ENCODE measurements at places on chromosomes 12 and 14. TPM values are rescaled to one million over a fixed set of nuclear protein-coding genes. Genes with fewer than 3 reads are reported as not detected.

GRCh38 chr12:52715416-52715815, 12.1 kb upstream of the KRT77 start:
- no peak for DNase-seq

DNA sequence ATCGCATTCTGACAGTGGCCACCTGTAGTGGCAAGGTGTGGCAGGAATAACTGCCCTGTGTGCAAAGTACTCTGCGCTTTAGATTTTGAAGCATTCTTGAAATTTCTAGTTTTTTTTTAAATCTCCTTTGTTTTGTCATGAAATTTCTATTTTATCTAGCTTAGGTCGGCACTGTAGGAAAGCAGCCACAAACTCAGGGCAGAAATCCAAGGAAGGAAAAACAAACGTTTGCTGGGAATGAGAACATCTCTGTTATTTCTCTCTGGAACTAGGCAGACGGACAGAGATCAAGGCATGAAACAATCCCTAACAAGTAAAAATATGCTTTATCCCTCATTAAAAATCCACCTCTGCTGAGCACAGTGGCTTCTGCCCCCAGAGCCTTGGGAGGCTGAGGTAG, 1.3 kb upstream of the NR2C1 start:
- no peak for DNase-seq

- DNase-seq: no peak
Observed at GRCh38 chr14:30002859-30003258, 75.2 kb upstream of the PRKD1 start.

GRCh38 chr14:37116933-37117849, 55.2 kb downstream of the SLC25A21 start:
- DNase-seq: peak; percentile 34

GRCh38 chr12:80709811-80710726, 2.6 kb downstream of the MYF6 start:
- no peak for DNase-seq

DNA sequence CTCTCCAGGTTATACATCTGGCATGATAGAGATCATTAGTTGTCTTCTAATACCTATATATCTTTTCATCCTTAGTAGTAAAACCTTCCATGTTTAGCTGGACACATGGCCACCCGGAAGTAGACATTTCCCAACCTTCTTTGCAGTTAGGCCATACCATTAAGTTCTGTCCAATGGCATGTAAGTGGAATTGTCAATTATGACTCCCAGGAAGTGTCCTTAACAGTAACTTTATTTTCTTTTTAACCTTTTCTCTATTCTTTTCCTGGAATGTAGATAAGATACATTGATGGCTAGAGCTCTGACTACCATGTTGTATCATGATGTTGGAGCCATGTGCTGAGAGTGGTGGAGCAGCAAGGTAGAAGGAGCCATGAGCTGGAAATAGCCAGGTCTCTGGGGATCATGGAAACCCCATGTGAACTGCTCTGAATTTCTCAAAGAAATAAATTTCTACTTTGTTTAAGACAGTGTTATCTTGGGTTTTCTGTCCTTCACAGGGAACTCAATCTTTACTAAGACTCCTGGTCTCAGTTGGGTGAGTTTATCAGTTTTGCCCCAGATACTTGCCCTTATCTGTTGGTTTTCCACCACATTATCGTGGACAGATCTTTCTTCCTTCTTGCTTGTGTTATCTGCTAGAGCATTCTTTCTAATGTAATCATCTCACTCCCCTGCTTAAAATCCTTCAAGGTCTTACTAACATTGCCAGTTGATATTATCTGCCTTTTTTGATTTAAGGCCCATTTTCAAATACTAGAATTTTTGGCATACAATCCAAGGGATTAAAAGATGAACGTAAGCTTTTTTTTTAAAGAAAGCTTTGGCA, 5.1 kb upstream of the LTA4H start:
- no peak for DNase-seq

GRCh38 chr12:93758801-93759373, 81.7 kb downstream of the CRADD start:
- no peak for DNase-seq

DNA sequence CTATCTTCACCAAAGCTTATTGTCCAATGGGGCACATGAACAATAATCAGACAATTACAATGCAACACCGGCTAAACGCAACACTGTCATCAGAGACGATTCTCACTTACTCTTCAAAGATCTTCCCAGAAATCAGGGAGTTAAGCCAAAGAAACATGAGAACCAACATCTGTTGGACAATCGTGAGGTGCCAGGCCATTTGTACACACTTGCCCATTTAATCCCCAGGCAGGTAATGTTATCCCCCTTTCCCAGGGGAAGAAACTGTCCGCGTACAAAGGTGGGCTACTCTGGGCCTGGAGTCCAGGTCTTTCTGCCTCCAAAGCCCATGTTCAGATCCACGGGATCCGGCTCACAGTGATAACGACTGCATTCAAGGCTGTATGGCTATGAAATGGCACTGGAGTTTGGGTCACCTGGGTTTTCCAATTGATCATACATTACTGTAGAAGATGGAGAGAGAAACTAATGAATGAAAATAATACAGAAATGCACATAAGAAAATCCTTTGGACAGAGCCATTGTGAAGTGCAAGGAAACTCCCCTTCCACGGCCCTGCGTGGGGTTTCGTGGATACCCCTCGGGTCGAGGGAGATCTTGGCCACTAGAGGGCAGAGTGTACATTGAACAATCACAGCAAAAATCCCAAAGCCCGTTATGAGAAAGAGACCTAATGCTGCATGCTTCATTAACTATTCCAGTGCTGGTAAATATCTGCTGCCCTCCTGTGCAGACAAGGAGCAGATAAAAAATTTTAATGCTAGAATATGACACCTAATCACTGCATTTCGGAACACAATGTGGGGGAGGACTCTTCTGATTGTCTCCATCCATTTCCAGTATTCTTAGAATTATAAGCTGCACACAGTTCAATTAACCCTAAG, 111.4 kb downstream of the EGLN3 start:
- DNase-seq: peak; percentile 18

- no peak for DNase-seq
Observed at GRCh38 chr14:105859717-105860614, 333.6 kb downstream of the TMEM121 start.

DNA sequence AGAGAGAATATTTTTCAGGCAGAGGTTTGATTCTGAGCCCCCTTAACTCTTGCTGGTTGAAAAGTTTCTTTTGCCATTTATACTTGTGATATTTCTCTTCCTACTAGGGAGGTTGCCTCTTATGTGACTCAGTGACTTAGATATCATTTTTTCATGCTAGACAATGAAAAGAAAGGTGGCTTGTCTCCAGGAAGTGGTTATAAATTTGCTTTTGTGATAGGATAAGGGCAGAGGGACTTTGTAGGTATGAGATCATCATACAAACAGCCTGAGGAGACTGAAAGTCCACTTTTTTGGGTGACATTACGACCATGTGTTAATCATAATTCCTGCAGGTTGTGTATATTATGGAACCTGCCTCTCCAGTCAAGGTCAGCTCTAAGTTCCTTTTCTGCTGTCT, 35.8 kb downstream of the ACSM4 start:
- no peak for DNase-seq

GRCh38 chr14:68075382-68076029, 255.9 kb downstream of the RAD51B start:
- no peak for DNase-seq

DNA sequence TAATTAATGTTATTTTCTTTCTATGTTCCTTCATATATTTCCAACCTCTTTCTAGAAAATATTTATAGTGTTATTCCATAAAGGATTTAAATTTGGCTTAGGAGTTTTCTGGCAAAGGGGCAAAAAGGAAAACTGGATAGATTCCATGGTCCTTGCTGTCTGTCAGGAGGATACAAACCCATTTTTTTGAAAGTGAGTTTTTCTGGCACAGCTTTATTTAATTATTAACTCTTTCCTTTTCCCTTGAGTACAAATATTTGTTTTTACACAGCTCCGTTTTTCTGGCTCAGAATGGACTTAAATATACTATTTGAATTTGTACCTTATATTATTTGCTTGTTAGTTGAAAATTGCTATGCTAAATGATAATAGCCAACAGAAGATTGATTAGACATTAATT, 56.3 kb downstream of the MNAT1 start:
- DNase-seq: no peak

DNA sequence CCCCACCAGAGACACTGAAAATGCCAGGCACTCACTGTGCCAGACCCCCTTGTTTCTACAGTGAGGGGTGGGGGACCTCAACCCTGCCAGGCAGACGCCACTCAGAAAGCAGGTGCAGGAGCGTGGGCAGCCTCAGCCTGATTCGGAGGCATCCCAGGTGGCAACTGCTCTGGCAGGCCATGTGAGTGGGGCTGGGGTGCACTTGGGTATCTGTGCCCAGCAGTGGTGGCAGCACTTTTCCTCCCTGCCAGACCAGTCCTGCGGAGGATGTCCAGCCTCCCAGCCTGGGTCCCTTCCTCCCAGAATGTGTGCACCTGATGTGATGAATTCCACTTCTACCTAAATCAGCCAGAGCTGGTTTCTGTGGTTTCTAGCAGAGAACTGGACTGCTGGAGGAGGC, 13.4 kb upstream of the TTC7B start:
- no peak for DNase-seq

- DNase-seq: no peak
Observed at GRCh38 chr12:29521951-29522350, 24.5 kb upstream of the OVCH1 start.

- no peak for DNase-seq
Observed at GRCh38 chr14:63046339-63047268, 1.3 kb upstream of the KCNH5 start.

GRCh38 chr14:39015964-39016577, 87.0 kb downstream of the SEC23A start:
- no peak for DNase-seq

- DNase-seq: no peak
Observed at GRCh38 chr12:77725611-77726010, 105.1 kb upstream of the NAV3 start.

- DNase-seq: no peak
Observed at GRCh38 chr14:70032447-70032846, 153.2 kb downstream of the SMOC1 start.

- no peak for DNase-seq
Observed at GRCh38 chr14:85978582-85979250, 448.8 kb downstream of the FLRT2 start.

GRCh38 chr12:116644806-116645205, 85.6 kb downstream of the MAP1LC3B2 start:
- DNase-seq: no peak

GRCh38 chr12:43648636-43649035, 96.6 kb upstream of the ADAMTS20 start:
- DNase-seq: no peak

DNA sequence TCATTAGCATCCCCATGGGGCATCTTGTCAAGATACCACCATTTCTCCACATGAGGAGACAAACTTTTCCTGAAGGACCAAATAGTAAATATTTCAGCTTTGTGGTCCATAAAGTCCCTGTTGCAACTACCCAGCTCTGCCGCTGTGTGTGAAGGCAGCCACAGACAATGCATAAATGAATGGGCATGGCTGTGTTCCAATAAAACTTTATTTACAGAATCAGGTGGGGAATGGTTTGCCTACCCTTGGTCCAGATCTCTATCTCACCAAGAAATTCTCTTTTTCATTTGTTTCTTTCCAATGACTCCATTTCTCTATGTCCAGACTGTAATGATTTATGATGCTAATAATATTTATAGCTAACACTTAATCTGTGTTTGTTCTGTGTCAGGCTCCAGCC, 409.3 kb upstream of the TBX3 start:
- no peak for DNase-seq

DNA sequence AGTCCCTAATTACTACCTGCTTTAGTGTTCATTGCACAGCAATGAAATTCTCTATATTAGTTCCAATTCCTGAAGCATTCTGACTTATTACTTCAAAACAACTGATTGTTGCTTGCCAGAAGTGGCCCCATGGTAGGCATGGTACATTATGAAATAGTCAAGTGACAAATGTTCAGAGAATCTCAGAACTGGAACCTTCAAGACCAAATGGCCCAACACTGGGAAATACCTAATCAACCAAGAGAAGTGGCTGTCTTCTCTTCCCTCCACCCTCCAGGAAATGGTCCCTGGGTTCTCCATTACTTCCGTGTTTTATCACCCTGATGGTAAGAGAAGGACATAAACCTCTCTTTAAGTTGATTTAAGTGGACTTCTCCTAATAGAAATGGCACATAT, 49.9 kb downstream of the ITPR2 start:
- DNase-seq: no peak

DNA sequence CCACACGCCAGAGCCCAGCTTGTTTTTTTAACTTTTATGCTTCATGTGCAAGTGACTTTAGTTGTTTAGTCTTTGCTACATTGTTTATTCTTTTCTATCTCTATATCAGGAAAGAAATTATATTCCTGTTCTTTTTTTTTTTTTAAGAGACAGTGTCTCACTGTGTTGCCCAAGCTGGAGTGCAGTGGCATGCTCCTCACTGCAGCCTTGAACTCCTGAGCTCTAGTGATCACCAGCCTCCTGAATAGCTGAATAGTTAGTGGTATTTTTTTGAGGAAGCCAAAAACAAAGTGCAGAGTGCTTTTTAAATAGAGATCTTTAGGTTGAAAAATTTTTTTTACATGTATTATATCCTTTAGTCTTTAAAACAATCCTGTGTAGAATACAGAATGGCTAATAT, 58.2 kb downstream of the ETNK1 start:
- no peak for DNase-seq

- DNase-seq: no peak
Observed at GRCh38 chr12:118120579-118121363, 15.2 kb upstream of the PEBP1 start.

- DNase-seq: no peak
Observed at GRCh38 chr14:69683971-69684370, 72.6 kb downstream of the SUSD6 start.

OTOGL gene
- total RNA-seq: 0.10 TPM

CLEC7A gene
- total RNA-seq: 0.41 TPM

SLCO1C1 gene
- total RNA-seq: not detected

RHEBL1 gene
- total RNA-seq: 2.3 TPM

TMEM119 gene
- total RNA-seq: not detected

CREBL2 gene
- 17.3 TPM for total RNA-seq

BATF gene
- total RNA-seq: not detected

IL26 gene
- not detected for total RNA-seq

TEX22 gene
- 0.15 TPM for total RNA-seq

OR6C2 gene
- total RNA-seq: not detected

CDCA3 gene
- total RNA-seq: 14.6 TPM
